NCI-H2029 (cell line): ENCODE measurements at places on chromosomes 11 and 22.

DNA sequence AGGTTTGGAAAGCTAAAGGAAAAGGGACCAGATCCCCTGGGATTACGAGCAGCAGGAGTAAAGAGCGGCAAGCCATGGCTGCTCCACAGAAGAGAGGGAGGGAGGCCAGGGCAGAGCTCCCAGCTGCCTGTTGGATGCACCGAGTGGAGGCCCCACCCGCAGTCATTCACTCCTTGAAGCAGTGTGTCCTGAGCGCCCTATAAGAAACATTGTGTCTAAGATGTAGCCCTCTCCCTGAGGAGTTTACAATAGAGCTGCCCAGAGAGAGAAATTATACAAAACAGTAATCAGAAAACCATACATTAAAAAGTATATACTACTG, 54.7 kb upstream of the CSNK2A3 start:
- no peak for DNase-seq

- no peak for DNase-seq
Observed at GRCh38 chr11:125253795-125254525, 89.4 kb downstream of the PKNOX2 start.

GRCh38 chr11:64352099-64352994, 6.6 kb upstream of the RPS6KA4 start:
- DNase-seq: no peak

DNA sequence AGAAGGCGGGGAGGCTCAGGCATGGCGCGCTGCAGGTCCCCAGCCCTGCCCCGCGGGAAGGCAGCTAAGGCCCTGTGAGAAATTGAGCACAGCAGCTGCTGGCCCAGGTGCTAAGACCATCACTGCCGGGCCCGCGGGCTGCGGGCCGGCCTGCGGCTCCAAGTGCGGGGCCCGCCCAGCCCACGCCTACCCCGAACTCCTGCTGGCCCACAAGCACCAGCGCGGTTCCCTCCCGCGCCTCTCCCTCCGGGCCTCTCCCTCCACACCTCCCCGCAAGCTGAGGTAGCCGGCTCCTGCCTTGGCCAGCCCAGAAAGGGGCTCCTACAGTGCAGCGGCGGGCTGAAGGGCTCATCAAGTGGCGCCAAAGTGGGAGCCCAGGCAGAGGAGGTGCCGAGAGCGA, 4.6 kb upstream of the RDX start:
- no peak for DNase-seq

DNA sequence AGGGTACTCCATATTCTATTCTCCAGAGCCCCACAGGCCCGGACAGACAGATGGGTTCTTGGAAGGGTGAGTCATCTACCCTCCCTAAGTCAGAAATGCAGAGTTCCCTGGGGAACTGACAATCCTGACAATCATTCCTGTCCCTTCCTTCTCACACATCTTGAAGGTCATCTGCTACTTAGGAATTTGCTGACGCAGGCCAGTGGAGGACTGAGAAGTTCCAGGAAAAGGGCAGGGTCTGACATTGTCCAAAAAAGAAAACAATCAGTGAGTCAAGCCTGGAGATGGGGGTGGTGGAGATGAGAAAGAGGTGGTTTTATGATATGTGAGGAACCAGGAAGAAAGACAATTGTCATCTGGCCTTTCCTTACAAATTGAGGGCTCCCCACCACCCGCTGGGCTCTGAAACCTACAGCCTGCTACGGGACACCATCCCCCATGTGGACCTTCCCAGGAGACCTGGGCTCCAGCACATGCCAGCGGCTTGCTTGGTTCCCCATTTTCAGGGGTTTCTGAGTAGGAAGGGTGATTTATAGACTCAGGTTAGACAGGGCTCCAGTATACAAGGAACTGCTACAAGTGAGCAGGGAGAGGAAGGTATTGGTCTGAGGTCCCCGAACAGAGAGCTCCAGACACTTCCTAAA, 12.9 kb downstream of the CD59 start:
- DNase-seq: no peak

DNA sequence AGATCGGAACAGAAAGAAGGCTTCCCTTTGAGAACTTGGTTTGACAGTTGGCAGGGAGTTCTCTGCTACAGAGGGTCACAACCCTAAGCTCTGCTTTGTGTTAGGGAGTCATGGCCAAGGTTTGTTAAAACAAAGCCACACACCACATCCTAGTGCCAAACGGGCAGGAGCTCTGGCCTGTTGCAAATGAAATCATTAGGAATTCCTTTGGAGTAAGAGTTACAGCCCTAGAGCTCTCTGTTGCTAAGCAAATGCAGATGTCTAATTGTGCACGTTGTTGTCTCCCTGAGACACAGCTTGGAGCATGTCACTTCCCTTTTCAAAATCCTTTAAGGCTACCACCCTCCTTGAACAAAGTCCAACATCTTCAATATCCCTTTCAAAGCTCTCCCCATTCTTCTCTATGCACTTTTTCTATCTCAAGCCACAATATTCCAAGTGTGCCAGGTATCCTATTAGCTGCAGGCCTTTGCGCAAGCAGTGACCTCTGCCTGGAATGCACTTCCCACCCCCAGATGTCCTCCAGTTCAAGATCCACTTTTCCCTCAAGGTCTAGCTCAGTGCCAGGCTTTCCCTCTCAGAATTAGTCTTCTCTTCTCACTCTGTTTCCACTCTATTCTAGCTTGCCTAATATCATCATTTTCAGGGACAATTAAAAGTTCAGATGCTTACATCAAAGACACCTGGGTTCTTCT, 253.7 kb upstream of the POU2AF2 start:
- DNase-seq: no peak

DNA sequence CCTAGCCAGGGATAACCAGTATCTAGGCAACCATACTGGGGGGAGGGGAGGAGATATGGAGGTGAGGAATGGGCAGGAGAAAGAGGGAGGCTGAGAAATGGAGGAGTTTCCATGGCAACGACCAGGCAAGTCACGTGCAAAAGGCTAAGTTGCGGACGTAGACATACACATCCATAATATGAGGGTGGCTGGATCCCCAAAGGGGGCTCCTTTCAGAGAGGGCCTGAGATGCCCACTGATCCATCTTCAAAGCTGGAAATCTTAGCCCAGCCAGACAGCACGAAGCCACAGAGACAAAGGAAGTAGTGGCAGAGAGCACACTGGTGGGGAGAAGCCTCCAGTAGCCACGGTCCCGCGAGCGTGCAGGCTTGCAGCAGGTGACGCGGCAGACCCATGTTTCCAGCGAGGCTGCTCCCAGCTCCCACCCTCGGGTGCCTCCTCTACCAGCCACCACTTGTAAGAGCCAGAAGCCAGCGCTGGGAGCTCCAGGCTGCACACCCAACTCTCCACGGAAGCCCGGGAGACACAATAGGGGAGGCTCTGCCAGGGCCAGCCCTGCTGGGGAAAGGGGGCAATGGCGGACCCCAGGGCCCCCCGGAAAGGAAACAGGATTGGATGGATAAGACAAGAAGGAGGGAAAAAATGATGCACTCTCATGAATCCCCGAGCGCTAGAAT, 938 bp downstream of the FXYD6 start:
- peak; percentile 27 for DNase-seq

GRCh38 chr11:114762408-114762807, 84.1 kb downstream of the NXPE2 start:
- DNase-seq: no peak

GRCh38 chr11:61297341-61297740, 2.2 kb upstream of the VWCE start:
- no peak for DNase-seq

DNA sequence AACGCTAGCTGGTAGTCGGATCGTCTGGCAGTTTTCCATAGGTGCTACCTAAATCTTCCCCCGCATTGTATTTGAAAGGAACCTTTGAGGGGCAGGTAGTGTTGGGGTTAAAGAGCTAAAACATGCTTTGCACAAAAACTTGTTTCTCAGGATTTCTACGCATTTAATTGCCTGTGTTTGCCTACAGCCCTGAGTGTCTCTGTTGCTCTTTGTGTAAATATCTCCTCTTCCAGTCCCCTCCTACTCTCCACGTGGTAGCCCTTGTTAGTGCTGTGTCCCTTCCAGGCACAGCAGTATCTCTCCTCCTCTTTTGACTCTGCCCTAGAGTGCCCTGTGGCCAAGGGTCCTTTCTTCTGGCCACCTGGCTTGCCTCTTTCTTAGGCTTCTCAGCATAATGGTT, 81.7 kb downstream of the BARX2 start:
- peak; percentile 70 for DNase-seq

DNA sequence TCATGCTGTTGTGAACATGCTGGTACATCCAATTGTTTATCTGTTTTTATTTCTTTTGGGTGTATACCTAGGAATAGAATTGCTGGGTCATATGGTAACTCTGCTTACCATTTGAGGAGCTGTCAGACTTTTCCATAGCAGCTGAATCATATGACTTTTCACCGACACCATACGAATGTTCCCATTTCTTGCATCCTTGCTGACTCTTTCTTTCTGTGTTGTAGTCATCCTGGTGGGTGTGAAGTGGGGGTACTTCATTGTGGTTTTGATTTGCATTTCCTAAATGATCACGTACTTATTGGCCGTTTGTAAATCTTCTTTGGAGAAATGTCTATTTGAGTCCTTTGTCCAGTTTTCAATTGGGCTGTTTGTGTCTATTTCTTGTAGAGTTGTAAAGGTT, 26.5 kb downstream of the ATXN10 start:
- no peak for DNase-seq

DNA sequence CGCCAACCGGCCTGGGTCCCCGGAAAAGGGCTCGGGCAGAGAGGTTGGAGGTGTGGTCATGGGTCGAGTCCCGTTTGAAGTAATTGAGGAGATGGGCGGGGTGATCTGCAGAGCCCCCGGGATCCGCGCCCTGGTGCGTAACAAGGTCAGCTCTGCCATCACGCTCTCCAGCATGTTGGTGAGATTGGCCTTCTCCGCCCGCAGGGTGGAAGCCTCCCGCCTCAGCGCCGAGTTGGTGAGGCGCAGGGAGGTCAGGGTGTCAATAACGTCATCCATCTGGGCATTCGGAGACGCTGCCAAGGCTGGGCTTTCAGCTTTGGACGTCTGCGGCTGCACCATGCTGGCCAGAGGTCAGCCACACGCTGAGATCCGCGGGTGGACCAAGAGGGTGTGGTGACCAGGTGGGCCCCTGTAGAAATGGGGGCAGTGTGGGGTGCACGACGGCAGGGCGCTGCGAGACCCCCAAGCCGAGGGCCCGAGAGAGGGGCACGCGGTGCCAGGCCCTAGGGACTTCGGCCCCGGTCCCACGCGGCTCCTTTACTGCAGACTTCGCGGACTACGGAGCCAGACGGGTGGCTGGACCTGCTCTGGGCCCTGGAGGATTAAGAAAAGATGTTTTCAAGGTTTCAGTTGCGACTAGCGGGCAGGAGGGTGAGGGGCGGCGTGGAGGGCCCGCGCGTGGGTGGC, 672 bp downstream of the RTL6 start:
- no peak for DNase-seq

DNA sequence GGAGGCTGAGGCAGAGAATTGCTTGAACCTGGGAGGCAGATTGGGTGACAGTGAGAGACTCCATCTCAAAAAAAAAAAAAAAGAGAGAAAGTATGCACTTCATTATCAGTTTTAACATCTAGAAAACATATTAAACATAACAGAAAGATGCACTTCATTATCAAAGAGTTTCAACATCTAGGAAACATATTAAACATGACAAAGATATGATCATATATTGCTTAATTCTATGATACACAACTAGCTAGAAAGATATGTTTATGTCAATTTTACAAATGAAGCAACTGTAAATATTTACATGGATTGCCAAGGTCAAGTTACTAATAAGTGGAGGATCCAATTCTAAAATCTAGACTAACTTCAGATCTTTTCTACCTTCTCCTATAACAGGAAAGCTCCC, 50.4 kb upstream of the CTSC start:
- no peak for DNase-seq

DNA sequence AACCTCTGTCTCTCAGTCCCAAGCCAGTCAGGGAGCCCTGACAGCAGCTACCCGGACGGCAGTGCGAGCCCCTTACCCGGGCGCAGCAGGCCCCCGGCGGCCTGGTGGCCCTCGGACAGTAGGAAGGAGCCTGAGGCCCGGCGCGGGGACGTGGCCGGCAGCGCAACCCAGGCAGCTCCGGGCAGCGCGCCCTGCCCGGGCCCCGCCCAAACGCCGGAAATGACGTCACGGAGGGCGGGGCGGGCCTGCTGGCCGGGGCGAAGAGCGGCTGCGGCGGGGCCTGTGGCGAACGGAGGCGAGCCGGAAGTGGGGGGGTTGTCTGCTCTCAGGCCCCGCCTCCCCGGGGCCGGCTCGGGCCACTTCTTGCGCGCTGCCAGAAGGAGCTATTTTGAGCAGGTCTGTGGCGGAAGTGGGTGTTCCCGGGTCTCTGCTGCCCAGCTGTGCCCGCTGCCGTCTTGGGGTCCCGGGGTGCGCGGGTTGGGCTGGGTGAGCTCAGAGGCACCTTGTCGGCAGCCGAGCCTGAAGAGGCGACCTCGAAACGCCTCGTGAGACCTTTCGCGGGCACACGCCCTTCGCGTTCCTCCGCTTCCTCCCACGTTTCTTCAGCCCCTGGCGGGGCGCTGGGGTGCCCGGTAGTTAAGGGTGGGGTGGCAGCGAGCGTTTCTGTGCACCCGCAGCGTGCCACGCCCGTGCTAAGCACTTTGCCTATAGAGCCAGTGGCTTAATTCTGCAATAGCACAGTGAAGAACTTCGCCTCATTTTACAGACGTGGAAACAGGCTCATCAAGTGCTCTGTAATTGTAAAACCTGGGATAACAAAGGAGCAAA, at the start of gene C11orf24:
Gene C11orf24, minus strand, starts transcription at position 193 of the 828 bp plus-strand sequence. CDS start 8,206 bp downstream, outside the sequence.
- DNase-seq: peak; percentile 93

GRCh38 chr11:123233975-123234334, 38.9 kb upstream of the CLMP start:
- no peak for DNase-seq

GRCh38 chr11:67262731-67263675, 3.3 kb upstream of the GRK2 start:
- peak; percentile 59 for DNase-seq

- no peak for DNase-seq
Observed at GRCh38 chr11:43712676-43713075, 32.1 kb downstream of the HSD17B12 start.

DNA sequence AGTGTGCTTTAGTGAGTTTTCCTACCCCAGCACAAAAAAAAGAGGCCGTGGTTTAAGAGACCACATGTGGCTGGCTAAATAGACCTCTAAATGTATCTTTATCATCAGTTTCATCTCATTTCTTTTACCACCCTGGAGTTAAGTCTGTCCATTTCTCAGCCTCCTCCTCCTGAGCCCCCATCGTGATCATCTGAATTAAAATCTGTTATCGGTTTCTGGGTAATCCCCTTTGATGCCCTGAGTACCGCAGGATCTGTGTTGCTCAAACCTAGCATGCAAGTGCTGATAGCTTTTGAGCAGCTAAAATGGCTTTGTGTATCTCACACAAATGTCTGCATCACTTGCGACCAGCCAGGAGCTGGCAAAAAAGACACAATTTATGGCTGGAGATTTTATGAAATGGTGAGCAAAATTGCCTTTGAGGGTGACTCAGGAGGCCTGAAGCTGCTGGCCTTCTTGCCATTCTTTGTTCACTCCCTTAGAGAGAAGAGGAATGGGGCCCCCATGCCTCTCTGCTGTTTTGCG, 236.5 kb downstream of the NTM start:
- no peak for DNase-seq

GRCh38 chr11:131246156-131246555, 124.3 kb upstream of the NTM start:
- no peak for DNase-seq

DNA sequence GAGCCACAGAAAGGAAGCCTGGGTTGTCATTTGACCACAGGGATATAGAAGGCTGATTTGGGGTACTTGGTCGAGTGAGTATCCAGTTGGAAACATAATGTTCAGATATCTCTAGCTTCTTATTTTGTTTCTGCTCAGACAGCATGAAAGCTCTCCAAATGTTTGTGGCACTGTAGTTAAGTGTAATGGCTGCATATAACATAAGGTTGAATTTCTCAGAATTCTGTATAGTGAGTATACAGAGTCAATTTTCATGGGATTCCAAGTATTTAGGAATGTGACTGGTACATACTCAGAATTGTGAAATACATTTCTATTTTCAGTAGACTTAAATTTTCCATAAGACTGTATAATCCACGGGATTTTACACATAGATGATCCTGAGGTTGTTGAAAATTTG, 2102.1 kb upstream of the RAG2 start:
- DNase-seq: no peak
